Smooth muscle cell of trachea (primary cell): ENCODE measurements at places on chromosomes 12 and 14. TPM values are rescaled to one million over a fixed set of nuclear protein-coding genes. Genes with fewer than 3 reads are reported as not detected.

SLC25A21 gene
- 0.73 and 0.83 TPM in 2 replicates for total RNA-seq

RNASE7 gene
- total RNA-seq = 0.17 TPM in 1 of 2 replicates, not detected in the other

SLC6A12 gene
- 0.83 TPM in 1 of 2 replicates, not detected in the other for total RNA-seq

PMEL gene
- total RNA-seq = 0.33 and 1.6 TPM in 2 replicates

EPS8 gene
- 69.0 and 83.3 TPM in 2 replicates for total RNA-seq

AKAP6 gene
- total RNA-seq = 0.29 and 0.50 TPM in 2 replicates

SETD1B gene
- total RNA-seq = 5.1 and 7.4 TPM in 2 replicates

GZMB gene
- not detected in 2 replicates for total RNA-seq

PAPLN gene
- total RNA-seq = 8.4 and 12.2 TPM in 2 replicates

ATF1 gene
- total RNA-seq = 20.7 and 23.0 TPM in 2 replicates

IL22 gene
- total RNA-seq = not detected in 2 replicates

TMCC3 gene
- 0.73 and 0.83 TPM in 2 replicates for total RNA-seq

NEUROD4 gene
- not detected in 2 replicates for total RNA-seq

PSMA6 gene
- 186 and 296 TPM in 2 replicates for total RNA-seq

APOF gene
- not detected in 2 replicates for total RNA-seq

SERPINA4 gene
- not detected in 2 replicates for total RNA-seq

PXN gene
- total RNA-seq = 39.4 and 57.0 TPM in 2 replicates

TAS2R46 gene
- 2.0 and 6.3 TPM in 2 replicates for total RNA-seq

DPF3 gene
- total RNA-seq = 7.9 and 13.9 TPM in 2 replicates

PLD4 gene
- total RNA-seq = under 0.01 TPM in 2 replicates

RDH5 gene
- total RNA-seq = 36.7 and 58.9 TPM in 2 replicates

GUCY2C gene
- not detected in 2 replicates for total RNA-seq

PNMA1 gene
- total RNA-seq = 15.7 and 30.3 TPM in 2 replicates

LBHD2 gene
- total RNA-seq = not detected in 2 replicates
